ENCODE measurements at places on chromosomes 1 and 21. TPM values are rescaled to one million over a fixed set of nuclear protein-coding genes. Genes with fewer than 3 reads are reported as not detected.

VANGL2 gene
- polyA plus RNA-seq, result 1.8 TPM

- no peaks in the 10 kb centered on the region for H3K27me3 ChIP-seq
- H3K4me1 ChIP-seq, result no peaks in the 10 kb centered on the region
- no peak for DNase-seq
- no peak overlapping the region for H3K27ac ChIP-seq
Measured at GRCh38 chr1:11833497-11833896, 14.1 kb downstream of the NPPA start.

GRCh38 chr1:59322814-59323213 lies 25.9 kb downstream of the FGGY start:
- H3K27ac ChIP-seq, result no peak overlapping the region
- peaks cover 8% of the 10 kb centered on the region for H3K4me1 ChIP-seq
- H3K36me3 ChIP-seq, result no peaks in the 10 kb centered on the region
- H3K4me3 ChIP-seq, result no peak overlapping the region

GPR61 gene
- not detected for polyA plus RNA-seq

- H3K27ac ChIP-seq, result no peak overlapping the region
- H3K36me3 ChIP-seq, result no peaks in the 10 kb centered on the region
- no peak for DNase-seq
- no peaks in the 10 kb centered on the region for H3K27me3 ChIP-seq
Measured at GRCh38 chr1:197937381-197937780, 20.2 kb downstream of the LHX9 start.

GRCh38 chr1:205515781-205516253 lies 11.3 kb downstream of the CDK18 start:
- no peaks in the 10 kb centered on the region for H3K36me3 ChIP-seq
- H3K27ac ChIP-seq, result peak overlapping the region; percentile 80
- no peaks in the 10 kb centered on the region for H3K27me3 ChIP-seq
- no peak overlapping the region for H3K4me3 ChIP-seq
- H3K4me1 ChIP-seq, result peaks cover 55% of the 10 kb centered on the region

GRCh38 chr1:48558366-48558765 lies 86.4 kb upstream of the SPATA6 start:
- H3K4me1 ChIP-seq, result peaks cover 15% of the 10 kb centered on the region
- H3K4me3 ChIP-seq, result no peak overlapping the region
- no peak overlapping the region for H3K27ac ChIP-seq
- no peaks in the 10 kb centered on the region for H3K36me3 ChIP-seq

DNA sequence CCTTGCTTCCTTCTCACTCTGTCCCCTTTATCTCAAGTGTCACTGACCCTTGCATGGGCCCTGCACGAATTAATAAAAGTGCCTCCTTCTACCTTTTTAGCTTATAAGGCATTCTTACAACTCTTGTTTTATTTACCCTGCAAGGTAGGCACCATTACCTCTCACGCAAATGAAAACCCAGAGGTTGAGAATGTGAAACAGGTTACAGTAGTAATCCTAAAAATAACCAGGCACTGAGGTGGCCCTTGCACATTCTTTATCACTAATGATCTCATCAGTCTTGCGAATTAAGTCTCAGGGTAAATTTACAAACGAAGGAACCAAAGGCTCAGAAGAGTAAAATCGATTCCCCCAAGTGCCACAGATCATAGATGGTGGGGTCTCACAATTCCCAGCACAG lies 3.7 kb downstream of the GLIS1 start:
- H3K4me1 ChIP-seq, result peaks cover 24% of the 10 kb centered on the region
- H3K4me3 ChIP-seq, result no peak overlapping the region
- peaks cover 22% of the 10 kb centered on the region for H3K27me3 ChIP-seq
- H3K36me3 ChIP-seq, result no peaks in the 10 kb centered on the region
- no peak overlapping the region for H3K27ac ChIP-seq

DNA sequence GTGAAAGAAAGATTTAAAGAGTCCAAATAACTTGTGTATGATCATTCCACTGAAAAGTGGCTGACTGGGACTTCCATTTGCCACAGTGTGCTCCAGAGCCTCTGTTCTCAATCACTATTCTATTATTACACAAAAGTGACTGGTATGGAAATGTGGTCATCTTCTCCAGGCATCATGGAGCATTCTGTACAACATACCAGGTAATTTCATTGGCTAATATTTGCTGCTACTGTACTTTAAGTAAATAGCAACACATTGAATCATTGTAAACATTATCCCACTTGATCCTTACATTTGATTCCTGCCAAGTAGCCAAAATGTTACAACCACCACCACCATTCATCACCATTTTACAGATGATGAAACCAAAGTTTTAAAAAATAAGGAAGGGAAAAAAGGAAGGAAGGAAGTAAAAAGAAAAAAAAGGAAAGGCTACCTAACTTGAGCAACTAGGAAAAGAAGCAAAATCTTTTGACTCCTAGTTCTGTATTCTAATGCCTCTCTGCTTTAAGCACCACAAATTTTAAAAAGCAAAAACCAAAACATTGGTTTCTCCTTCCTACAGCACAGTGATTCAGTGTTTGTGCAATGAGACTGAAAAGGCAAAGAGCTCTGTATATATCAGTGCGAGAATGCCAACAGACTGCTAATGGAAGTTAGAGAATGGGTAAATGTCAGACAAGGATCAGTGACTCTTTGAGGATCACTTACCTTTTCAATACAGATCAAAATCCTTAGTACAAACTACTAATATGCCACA lies 361.4 kb upstream of the PTBP2 start:
- no peaks in the 10 kb centered on the region for H3K36me3 ChIP-seq
- H3K4me3 ChIP-seq, result no peak overlapping the region
- H3K4me1 ChIP-seq, result no peaks in the 10 kb centered on the region
- no peaks in the 10 kb centered on the region for H3K27me3 ChIP-seq
- DNase-seq, result no peak

UHMK1 gene
- polyA plus RNA-seq, result 20.2 TPM

DNA sequence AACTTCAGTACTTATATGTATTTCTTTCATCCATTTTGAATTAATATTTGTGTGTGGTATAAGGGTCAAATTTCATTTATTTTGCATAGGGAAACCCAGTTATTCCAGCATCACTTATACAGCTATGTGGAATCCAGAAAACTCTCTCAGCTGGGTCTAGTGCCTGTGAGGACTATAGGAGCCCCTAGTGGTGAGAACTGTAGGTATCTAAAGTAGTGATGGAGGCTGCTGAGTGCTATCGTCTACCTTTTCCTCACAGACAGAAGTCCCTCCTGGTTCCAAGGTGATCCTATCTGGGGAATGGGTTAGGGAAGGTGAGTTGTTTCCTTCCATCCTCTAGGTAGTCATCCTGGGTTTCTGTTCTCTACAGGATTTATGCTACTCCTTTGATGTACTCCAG lies 352.0 kb upstream of the C1orf87 start:
- no peaks in the 10 kb centered on the region for H3K36me3 ChIP-seq
- no peak for DNase-seq
- H3K27me3 ChIP-seq, result no peaks in the 10 kb centered on the region
- H3K4me3 ChIP-seq, result no peak overlapping the region
- H3K27ac ChIP-seq, result no peak overlapping the region

DNA sequence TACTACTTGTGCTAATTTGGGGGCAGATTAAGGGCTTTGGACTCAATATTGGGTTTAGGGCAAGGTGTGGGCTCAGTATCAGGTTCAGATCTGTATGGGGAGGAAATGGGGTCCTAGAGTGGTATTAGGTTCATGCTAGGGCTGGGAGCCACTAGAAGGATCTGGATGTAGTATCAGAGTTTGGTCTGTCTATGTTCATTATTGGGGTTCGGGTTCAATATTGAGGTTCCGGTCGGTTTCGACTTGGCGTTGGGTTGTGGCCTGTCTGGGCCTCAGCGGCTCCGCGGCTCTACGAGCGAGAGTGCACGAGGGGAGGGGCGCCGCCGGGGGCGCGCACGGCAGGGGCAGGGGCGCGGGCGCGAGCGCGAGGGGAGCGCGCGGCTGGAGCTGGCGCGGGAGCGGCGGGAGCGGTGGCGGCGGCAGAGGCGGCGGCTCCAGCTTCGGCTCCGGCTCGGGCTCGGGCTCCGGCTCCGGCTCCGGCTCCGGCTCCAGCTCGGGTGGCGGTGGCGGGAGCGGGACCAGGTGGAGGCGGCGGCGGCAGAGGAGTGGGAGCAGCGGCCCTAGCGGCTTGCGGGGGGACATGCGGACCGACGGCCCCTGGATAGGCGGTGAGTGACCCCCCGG lies at the start of gene PTPRF:
TSS of gene PTPRF (plus strand) at position 401 of the 624 bp plus-strand sequence. CDS start 14,193 bp downstream, outside the sequence.
- DNase-seq, result peak; percentile 86
- H3K36me3 ChIP-seq, result no peaks in the 10 kb centered on the region
- H3K4me1 ChIP-seq, result peaks cover 49% of the 10 kb centered on the region
- H3K4me3 ChIP-seq, result peak within 1 kb of the TSS; percentile 97

DNA sequence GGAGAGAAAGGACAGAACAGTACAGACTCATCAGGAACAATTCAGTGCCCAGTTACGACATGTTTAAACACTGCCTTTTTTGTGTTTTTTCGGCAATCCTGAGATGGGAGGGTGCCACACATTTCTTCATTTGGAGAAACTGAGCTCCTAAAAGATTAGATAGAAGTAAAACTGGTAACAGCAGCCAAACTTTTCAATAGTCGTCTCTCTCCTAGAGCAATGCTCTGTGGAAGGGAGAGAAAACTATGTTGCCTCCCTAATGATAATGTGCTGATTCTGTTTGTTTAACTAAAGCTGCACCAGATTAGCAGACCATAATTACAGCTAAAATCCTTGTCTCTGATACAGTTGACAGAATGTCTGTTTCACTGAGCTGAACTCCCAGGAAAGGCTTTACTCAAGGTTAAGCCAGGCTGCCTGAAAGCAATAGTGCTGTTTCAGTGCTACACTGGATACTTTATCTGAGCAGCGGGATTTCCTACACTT lies 76.2 kb upstream of the CXADR start:
- no peaks in the 10 kb centered on the region for H3K4me1 ChIP-seq
- no peak overlapping the region for H3K4me3 ChIP-seq
- no peaks in the 10 kb centered on the region for H3K27me3 ChIP-seq
- no peak overlapping the region for H3K27ac ChIP-seq

GRCh38 chr1:236785477-236785876 lies 9.6 kb upstream of the MTR start:
- no peak overlapping the region for H3K4me3 ChIP-seq
- H3K4me1 ChIP-seq, result no peaks in the 10 kb centered on the region
- DNase-seq, result no peak
- no peaks in the 10 kb centered on the region for H3K27me3 ChIP-seq
- no peaks in the 10 kb centered on the region for H3K36me3 ChIP-seq

- no peak overlapping the region for H3K27ac ChIP-seq
- no peak for DNase-seq
- H3K27me3 ChIP-seq, result no peaks in the 10 kb centered on the region
- no peak overlapping the region for H3K4me3 ChIP-seq
- H3K4me1 ChIP-seq, result no peaks in the 10 kb centered on the region
- no peaks in the 10 kb centered on the region for H3K36me3 ChIP-seq
Measured at GRCh38 chr1:56911098-56911938, 54.5 kb downstream of the C8B start.

- H3K27ac ChIP-seq, result no peak overlapping the region
- no peaks in the 10 kb centered on the region for H3K36me3 ChIP-seq
- H3K27me3 ChIP-seq, result no peaks in the 10 kb centered on the region
- no peak overlapping the region for H3K4me3 ChIP-seq
- DNase-seq, result no peak
Measured at GRCh38 chr1:92458146-92458545, 28.6 kb downstream of the GFI1 start.

ESRRG gene
- polyA plus RNA-seq, result 0.17 TPM

GRCh38 chr1:181221078-181221477 lies 132.6 kb downstream of the IER5 start:
- H3K27me3 ChIP-seq, result no peaks in the 10 kb centered on the region
- H3K4me1 ChIP-seq, result no peaks in the 10 kb centered on the region
- DNase-seq, result no peak
- H3K4me3 ChIP-seq, result no peak overlapping the region

DNA sequence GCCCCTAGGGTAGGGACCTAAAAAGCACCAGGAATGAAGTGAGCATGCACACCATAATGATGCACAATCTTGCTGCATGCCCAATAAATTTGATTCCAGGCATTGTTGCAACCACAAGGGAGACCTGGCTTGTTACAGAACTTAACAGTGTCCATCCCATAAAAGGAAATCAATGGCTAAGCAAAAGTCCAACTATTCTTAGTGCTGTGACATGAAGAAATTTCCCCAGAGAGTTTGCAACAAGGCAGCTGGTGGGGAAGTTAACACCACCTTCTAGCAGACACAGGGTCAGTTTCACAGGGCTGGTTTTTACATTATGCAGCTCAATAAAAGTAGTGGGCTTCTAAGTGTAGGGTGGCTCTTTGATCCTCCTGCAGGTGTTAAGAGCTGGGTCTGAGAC lies 221.1 kb downstream of the KCNJ6 start:
- no peaks in the 10 kb centered on the region for H3K36me3 ChIP-seq
- no peak overlapping the region for H3K4me3 ChIP-seq
- H3K27ac ChIP-seq, result no peak overlapping the region
- DNase-seq, result no peak
- H3K27me3 ChIP-seq, result no peaks in the 10 kb centered on the region

WDR26 gene
- 30.7 TPM for polyA plus RNA-seq

- H3K27me3 ChIP-seq, result no peaks in the 10 kb centered on the region
- H3K4me3 ChIP-seq, result no peak overlapping the region
- no peaks in the 10 kb centered on the region for H3K4me1 ChIP-seq
- H3K27ac ChIP-seq, result no peak overlapping the region
- no peak for DNase-seq
Measured at GRCh38 chr1:241330619-241331327, 26.2 kb downstream of the RGS7 start.

GRCh38 chr1:18794051-18794450 lies 65.4 kb downstream of the TAS1R2 start:
- no peak for DNase-seq
- no peak overlapping the region for H3K27ac ChIP-seq
- H3K36me3 ChIP-seq, result no peaks in the 10 kb centered on the region
- peaks cover 29% of the 10 kb centered on the region for H3K27me3 ChIP-seq
- H3K4me1 ChIP-seq, result no peaks in the 10 kb centered on the region

MIA3 gene
- polyA plus RNA-seq, result 27.9 TPM

DNA sequence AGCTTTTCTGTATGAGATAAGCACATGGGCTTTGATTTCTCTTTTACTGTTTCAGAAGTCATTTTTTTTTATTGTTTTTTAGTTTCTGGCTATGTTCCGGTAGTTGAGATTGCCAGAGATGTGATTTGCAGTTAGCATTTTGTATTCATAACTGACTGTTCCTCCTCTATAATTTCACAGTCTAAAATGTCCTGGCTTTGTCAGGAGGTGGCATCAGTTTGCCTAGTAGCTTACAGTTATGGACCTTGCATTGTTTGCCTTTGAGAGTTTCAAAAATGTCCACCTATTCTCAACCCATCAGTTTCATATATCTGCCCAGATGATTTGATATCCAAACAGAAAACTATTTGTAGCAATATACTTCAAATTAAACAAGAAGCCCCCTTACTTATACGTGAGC lies 39.5 kb upstream of the ST6GALNAC3 start:
- no peak for DNase-seq
- H3K27me3 ChIP-seq, result no peaks in the 10 kb centered on the region
- no peak overlapping the region for H3K27ac ChIP-seq
- no peaks in the 10 kb centered on the region for H3K36me3 ChIP-seq

CFHR3 gene
- polyA plus RNA-seq, result 0.09 TPM

MAP1LC3C gene
- polyA plus RNA-seq, result not detected

DNA sequence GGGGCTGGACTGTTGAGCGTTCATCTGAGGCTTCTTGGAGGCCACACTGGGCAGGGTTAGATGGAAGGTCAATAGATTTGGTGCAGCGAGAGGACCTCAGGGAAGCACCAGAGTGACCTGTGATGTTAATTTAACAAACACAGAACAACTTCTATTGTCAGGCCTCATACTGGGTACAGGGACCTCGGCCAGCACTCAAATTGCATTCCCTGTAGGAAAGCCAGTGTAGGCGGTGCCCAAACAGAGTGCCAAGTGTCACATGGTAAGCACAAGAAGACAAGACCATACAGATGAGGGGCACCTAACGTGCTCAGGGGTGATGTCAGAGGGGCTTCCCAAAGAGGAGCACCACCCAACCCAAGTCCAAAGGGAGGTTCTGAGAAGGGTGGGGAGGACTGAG lies 1.3 kb downstream of the TMEM269 start:
- no peak overlapping the region for H3K27ac ChIP-seq
- DNase-seq, result no peak
- no peak overlapping the region for H3K4me3 ChIP-seq
- peaks cover 6% of the 10 kb centered on the region for H3K36me3 ChIP-seq
- peaks cover 11% of the 10 kb centered on the region for H3K4me1 ChIP-seq
- no peaks in the 10 kb centered on the region for H3K27me3 ChIP-seq

Measured in sigmoid colon (tissue), 7 donors.